Stimulated activated CD8-positive, alpha-beta memory T cell treated with anti-CD3 and anti-CD28 coated beads, Interleukin-4, amount 100 ng/mL, for 24 hours (primary cell): ENCODE measurements at places on chromosomes 12 and 14.

- DNase-seq, result no peak
Measured at GRCh38 chr14:37340353-37340752, 142.6 kb downstream of the MIPOL1 start.

DNA sequence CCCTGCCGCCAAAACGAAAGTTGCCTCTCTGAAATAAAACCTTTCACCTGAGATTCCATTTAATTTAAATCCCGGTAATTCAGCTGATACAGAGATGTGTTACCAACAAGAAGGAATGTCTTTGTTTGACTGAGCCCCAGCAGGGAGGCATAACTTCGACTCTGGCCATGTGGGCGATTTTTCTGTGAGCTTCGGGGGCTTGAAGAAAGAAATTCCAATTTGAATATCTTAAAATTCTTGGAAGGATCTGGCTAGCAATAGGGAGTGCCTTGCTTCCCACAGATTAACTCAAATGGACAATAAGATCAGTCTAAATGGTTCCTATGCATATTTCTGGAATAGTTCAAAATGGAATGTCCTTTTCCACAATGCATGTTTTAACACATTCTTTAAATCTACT is 252.5 kb upstream of the TMPO start:
- DNase-seq, result no peak

GRCh38 chr14:105039458-105040205 is 18.7 kb upstream of the CDCA4 start:
- no peak for DNase-seq

- no peak for DNase-seq
Measured at GRCh38 chr14:22390824-22391461, 198.1 kb downstream of the DAD1 start.

DNA sequence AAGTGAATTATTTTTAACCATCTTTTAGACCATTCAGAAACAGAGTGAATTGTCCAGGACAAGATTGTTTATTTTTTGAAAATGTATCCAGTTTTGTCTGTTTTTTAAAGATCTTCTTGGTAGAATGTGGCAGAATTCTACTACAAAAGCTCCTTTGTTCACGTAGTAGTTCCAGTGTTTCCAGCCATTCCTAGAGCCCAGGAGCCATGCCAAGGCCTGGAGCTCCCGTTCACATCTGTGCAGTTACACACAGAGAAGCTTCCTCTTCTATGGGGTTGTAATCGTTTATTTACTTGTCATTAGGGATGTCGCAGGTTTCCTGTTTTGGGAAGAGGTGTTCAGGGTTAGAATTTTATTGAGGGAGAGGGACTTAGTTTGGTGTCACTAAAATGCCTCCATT is 409.8 kb downstream of the NPAS3 start:
- no peak for DNase-seq

GRCh38 chr14:50835280-50835679 is 4.3 kb upstream of the NIN start:
- DNase-seq, result no peak

- DNase-seq, result no peak
Measured at GRCh38 chr14:90681929-90682328, 134.3 kb downstream of the TTC7B start.

DNA sequence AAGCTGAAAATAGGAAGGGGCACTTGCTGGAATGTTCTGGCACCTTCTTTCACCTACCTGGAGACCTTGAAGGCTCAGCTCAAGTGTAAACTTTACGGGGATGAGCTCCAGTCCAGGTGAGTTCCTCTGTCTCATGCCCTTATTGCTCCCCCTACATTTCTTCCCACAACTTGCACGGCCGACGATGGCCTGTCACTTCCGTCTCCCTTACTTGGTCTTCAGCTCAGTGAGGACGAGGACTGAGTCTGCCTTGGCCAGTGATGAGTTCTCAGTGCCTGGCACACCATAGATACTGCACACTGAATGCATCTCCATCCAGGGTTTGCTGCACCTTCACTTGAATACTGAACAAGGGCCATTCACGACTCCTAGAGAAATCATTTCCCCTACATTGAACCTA is 21.4 kb downstream of the ADGRD1 start:
- no peak for DNase-seq

DNA sequence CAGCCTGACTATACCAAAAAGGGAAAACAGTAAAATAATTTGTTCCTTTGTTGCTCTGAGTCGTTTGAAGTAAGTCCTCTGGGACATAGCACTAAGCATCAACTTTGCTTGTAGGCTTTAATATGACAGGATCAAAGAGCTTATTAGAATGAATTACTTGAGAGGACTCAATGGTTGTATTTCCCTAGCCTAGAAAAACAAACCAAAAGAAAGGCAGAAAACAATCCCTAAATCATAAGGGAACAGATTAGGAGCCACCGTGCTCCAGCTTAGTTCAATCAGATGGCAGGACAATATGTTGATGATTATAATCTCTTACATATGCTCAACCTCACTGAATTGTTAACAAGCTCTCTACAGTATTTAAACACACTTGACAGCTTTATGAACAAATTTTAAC is 988.4 kb downstream of the FLRT2 start:
- DNase-seq, result no peak

GRCh38 chr12:2032506-2032905 is 20.3 kb upstream of the CACNA1C start:
- no peak for DNase-seq

DNA sequence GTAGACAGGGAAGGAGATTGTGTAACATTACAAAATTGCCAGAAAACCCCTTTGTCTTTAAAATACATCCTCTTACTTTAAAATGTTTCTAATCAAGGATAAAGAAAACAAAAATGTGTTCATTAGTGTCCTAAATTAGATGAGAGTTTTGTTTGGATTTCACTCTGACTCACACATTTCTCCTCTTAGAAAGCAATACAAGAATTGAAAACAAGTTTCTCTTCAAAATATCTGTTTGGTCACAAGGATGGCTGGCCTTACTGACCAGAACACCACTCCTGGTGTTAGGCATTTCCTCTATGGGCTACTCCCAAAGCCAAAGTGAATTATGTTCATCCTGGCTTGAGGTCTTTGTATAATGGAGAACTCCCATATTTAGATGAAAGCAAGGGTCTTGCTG is 6.4 kb downstream of the GUCY2C start:
- no peak for DNase-seq

DNA sequence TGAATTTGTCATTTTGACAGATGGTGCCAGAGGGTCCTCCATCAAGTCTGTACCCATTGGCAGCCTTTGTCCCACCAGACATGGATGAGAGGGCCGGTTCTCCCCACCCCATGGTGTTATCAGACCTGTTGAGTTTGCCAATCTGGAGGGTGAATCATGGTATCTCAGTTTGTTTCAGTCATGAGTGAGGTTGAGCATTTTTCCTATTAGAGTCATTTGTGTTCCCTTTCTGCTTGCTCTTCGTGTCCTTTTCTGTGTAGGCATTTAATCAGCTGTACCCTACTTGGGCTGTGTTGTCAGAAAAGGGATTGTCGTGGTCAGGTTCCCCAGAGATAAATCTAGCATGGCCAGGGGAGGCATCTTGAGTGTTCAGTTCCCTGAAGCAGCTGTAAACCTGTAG is 30.5 kb downstream of the SLC24A4 start:
- no peak for DNase-seq

DNA sequence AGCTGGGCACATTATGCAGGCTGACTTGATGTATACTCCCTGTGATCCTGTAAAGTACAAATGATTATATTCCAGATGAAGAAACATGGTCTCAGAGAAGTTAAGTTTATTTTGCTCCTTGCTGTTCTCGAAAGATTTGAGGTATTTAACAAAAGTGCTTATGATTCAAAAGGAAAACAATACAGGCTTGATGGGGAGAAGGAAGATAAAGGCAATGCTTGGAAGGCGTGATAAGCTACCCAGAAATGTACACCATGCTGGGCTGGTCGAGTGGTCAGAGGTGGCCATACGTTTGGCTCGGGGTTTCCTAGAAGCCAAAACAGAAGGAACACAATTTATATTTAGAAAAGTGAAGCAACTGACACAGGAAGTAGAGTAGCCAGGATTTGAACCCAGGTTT is 201.0 kb downstream of the KTN1 start:
- DNase-seq, result no peak

DNA sequence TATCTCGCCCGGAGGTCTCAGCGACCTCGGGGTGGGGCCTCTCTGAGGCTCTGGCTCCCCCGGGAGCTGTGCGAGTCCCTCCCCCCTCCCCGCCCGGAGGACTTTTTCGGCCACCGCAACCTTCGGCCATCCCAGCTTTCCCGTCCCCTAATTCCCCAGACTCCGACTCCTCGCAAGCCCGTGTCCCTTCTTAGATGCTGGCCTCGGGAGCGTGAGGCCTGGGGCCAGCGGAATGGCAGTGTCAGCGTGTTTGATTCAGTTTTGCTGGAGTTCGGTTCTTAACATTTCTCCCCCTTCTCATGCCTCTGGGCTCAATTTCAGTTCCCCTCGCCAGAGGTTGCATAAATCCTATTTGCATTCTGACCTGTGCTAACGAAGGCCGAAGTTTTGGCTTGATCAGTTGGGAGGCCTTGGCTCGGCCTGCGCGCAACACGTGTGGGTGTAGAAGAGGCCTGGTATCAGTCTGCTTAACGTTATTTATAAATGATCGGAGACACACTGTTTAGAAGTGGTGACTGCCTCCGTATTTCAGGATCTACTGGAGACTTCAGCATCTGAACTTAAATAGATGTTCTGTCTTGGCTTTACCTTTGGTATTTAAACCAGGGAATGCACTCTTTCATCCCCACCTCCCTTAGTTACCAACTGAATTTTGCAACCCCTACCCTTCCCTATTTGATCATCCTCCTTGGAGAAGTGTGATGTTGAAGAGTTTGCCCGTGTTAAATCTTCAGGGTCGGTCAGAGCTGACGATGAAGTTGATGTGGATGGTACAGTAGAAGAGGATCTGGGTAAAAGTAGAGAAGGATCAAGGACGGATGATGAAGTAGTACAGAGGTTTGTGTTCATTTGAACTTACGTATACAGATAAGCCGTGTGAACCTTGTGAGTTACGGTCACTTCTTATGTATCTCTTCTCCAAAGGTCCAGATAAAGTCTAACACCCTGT is 851 bp downstream of the HSP90B1 start:
- no peak for DNase-seq

GRCh38 chr12:77855548-77855947 is 24.9 kb downstream of the NAV3 start:
- no peak for DNase-seq

DNA sequence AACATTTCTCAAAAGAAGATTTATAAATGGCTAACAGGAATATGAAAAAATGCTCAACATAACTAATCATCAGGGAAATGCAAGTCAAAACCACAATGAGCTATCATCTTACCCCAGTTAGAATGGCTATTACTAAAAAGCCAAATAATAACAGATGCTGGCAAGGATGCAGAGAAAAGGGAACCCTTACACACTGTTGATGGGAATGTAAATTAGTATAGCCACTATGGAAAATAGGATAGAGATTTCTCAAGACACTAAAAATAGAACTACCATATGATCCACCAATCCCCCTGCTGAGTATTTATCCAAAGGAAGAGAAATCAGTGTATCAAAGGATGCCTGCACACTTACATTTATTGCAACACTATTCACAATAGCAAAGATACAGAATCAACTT is 58.3 kb downstream of the GUCY2C start:
- DNase-seq, result no peak

- no peak for DNase-seq
Measured at GRCh38 chr12:89176676-89177075, 175.6 kb downstream of the DUSP6 start.

DNA sequence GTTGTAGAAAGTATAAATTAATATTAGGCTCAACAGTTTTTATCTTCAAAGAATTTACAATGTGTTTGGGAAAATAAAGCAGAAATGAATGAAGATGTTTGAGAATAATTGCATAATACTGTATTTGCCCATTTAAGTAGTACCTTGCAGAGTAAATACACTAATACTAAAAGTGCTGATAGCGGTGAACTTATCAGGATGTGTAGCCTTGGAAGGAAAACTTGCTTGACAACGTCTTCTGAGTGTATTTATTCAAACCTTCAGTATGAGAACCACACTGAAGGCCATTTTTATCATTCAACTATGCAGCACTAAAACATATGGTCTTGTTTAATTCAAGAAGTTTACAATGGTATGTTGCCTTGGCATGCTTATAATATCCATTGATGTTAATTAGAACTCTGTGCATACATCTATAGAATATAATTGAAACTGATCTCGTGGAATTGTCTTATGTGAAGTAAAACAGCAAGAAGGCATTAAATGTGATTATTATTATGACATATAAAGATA is 41.3 kb downstream of the MSRB3 start:
- DNase-seq, result no peak

- no peak for DNase-seq
Measured at GRCh38 chr14:50961605-50962221, 17.4 kb upstream of the PYGL start.

- no peak for DNase-seq
Measured at GRCh38 chr12:59459966-59460660, 135.7 kb upstream of the SLC16A7 start.

DNA sequence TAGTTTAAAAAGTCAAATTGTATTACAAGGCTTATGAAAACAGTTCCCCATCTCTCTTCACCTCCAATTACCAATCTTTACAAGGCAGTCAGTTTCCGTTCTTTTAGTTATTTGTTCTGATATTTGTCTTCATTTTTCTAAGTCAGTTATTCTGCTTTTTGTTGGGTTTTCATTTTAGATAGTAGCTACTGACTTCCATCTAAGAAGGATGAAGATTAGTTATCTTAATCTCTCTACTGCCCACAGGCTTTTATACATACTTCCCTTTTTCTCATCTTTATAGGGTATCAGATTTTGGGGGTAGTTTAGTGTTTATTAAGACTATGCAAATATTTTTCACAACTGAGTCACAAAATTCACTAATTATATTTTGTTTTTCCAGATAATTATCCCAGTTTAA is 38.4 kb downstream of the FRS2 start:
- no peak for DNase-seq

GRCh38 chr14:22474730-22475351 is 114.2 kb downstream of the DAD1 start:
- DNase-seq, result no peak
